ENCODE measurements at places on chromosomes 11 and 22.
A peak's percentile ranks its signal among the peaks of the same experiment; 100 is the strongest.

DNA sequence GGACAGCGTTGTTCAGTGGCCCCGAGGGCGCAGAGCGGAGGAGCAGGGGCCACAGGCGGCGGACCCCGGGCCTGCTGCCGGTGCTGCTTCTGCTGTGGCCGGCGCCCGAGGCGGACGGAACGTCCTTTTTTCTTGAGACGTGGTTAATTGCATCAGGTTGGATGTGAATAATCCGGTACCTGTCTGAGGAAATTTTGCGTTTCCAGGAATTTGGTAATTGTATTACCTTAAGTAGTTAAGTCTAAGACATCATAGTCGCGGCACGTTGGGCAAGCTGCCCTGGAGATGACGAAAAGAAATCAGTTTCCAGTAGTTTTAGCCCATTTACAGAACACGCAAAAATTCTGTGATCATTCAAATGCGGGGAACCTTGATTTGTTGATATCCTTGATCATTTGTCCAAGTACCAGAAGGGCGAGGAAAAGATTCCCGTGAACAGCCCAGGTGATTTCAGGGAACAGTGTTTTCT is 789 bp downstream of the SPECC1L start:
- DNase-seq: no peak

- DNase-seq: no peak
Measured at GRCh38 chr11:13119941-13120520, 110.9 kb downstream of the RASSF10 start.

- DNase-seq: no peak
Measured at GRCh38 chr11:8828046-8828445, 82.9 kb upstream of the AKIP1 start.

GRCh38 chr11:83057721-83058120 is 14.0 kb downstream of the RAB30 start:
- DNase-seq: no peak

- DNase-seq: no peak
Measured at GRCh38 chr11:117523680-117524079, 196.0 kb downstream of the CEP164 start.

DNA sequence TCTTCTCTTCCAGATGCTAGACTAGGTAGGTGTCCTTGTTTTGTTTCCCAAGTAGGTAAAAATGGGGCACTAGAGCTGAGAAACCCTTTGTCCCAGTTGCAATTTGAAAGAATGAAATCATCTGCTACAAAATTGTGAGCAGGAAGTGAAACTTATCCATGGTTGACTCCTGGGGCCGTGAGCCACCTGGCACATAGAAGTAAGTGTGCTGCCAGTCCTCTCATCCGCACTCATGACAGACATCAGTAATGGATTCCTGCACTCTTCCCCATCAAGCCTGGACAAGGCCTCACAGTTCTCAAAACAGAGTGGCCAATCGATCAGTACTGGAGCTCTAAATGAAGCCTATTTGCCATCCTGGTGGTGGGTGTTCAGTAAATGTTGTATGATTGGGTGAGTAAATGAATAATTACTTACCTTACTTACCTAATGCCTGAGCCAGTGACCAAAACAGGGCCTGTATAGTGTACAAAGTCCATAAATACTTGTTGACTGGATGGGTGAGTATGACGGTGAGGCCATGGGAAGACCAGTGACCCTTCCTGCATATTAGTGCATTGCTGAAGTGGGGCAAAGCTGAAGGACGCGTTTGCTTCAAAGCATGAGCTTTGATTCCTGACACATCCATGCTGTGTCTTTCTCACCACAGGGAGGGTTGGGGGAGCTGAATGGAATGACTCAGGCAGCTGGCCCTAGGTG is 68.9 kb upstream of the HEPHL1 start:
- no peak for DNase-seq

DNA sequence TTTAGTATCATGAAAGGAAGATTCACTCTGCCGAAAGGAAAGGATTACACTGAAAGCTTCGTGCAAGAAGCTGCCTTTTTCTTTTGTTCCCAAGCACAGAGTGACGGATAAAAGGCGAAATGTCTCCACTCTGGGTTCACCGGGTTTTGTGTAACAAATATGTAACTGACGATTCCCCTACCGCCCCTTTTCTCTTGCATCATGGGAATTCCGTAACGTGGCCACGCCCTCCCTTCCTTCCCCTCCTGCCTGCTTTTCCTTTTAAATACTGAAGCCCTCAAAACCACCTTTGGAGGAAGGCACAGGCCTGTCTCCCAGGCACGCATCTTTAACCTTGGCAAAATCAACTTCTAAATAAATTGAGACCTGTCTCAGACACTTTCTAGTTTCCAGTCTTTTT is 16.4 kb upstream of the TESMIN start:
- no peak for DNase-seq

DNA sequence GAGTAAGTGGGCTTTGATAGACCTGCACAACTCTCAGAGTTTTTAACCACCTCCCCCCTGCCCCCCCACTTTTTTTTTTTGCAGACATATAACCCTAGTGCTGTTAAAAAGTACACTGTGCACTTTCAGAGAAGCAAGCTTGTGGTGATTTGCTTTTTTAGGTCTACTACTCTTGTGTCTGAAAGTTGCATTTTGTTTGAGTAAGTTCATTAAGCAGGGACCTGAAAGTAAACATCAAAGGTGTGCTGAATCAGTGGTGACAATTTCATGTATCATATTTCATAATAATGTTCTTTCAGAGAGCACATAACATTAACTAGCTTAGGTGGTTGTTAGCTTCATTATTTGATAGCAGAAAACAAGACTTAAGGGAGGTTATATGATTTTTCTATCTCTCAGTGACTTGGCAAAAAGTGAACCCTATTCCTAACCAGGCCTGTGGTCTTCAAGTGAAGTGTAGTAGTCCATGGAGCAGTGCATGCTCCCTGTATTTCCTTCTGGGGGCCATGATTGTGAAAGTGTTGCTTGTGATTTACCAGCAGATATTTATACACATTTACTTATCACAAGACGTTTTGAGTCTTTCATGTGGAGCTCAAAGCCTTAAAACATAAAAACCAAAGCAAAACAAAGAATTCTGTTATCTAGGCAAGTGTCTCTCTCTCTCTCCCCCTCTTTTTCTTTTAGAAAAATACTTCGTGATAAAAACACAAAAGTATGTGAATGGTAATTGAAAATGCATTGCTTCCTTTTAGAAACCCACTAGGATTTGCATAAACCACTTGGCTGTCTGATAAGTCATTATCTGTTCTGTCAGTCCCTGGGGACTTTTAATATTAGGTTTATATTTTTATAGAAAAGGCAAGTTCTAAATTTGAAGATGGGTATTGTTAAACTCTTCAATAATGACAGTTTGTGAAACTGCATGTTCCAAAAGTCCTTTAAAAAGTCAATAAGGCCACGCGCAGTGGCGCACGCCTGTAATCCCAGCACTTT is 7.5 kb upstream of the RAG2 start:
- DNase-seq: no peak

GRCh38 chr11:33377412-33378370 is 120.5 kb downstream of the HIPK3 start:
- DNase-seq: no peak

DNA sequence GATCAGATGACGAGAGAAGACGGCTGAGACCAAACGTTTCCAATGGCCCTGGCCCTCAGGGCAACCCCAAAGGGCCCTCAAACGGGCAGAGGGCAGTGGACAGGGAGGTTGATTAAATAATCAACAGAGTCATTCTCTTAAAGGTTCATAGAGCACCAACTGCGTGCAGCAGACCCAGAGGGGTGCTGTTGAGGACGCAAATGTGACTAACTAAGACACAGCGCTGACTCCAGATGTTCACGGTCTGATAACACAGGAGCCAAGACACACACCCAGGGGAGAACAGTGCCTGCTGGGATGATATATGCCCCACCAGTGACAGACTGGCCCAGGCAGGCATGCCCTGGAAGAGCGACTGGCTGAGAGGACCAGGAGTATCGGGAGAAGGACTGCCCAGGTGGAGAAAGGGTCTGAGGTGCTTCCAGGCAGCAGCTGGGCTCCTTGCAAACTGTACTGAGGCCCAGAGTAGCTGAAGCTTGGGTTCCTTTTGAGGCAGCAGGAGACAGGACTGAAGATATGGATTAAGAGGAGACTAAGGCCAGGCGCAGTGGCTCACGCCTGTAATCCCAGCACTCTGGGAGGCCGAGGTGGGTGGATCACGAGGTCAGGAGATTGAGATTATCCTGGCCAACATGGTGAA is 7.7 kb downstream of the VWCE start:
- DNase-seq: no peak

DNA sequence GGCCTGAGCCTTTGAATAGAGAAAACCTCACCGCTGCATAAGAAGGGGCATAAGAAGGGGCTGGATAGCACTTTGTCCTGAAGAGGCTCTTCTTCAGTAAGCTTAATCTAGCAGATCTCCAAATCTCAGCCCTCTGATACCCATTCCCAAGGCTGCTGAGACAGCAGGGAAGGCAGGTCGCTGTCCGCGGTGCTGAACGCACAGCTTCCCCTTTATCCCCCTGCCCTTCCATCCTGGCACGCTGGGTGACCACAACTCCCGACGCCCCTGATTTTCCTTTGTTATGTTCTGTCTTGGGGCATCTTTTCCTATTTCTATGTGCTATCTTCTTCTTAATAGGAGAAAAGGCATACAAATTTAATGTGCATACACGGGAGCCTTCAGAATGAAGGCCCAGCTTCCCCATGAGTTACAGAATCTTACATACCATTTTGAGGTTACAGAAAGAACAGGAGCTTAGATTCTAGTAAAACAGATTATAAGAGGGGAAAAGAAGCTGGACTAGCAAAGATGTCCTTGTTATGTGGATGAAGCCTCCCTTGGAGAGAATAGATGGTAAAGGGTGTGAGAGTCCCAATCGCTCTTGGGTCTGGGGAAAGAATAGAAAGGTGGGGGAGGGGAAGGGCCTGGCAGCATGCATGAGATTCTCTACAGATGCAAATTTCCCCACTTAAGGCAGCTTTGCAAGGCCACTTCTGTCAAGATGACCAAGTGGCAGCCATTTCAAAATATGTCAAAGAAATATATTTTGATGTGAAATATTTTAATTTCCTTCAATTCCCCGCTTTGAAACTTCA is 5.7 kb upstream of the SULT4A1 start:
- peak; percentile 90 for DNase-seq

- no peak for DNase-seq
Measured at GRCh38 chr11:36015799-36016198, 71.9 kb downstream of the LDLRAD3 start.

DNA sequence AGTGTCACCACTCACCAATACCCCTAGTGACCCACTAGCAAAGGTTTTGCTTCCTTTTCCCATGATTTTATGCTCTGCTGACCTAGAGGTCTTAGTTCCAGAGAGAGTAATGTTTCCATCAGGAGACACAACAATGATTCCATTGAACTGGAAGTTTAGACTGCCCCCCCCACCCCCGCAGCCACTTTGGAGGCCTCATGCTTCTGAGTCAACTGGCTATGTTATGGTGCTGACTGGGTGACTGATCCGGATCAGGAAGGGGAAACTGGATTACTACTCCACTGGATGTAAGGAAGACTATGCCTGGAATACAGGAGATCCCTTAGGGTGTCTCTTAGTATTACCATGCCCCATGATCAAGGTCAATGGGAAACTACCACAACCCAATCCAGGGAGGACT is 633.6 kb downstream of the OPCML start:
- no peak for DNase-seq

- DNase-seq: no peak
Measured at GRCh38 chr11:4740735-4741134, 29.0 kb downstream of the OR51F1 start.

DNA sequence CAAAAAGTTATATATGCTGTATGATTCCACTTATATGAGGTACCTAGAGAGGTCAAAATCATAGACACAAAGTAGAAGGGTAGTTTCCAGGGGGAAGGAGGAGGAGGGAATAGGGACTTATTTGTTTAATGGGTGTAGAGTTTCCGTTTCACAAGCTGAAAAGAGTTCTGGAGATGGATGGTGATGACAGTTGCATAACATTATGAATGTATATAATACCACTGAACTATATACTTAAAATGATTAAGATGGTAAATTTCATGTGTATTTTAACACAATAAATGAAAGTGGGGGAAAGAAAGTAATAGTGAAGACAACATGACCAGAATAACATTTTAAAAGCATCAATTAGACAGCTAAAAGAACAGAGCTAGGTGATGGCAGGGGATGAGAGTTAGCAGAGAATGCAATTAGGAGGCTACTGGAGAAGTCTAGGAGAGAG is 51.2 kb downstream of the MRTFA start:
- no peak for DNase-seq

DNA sequence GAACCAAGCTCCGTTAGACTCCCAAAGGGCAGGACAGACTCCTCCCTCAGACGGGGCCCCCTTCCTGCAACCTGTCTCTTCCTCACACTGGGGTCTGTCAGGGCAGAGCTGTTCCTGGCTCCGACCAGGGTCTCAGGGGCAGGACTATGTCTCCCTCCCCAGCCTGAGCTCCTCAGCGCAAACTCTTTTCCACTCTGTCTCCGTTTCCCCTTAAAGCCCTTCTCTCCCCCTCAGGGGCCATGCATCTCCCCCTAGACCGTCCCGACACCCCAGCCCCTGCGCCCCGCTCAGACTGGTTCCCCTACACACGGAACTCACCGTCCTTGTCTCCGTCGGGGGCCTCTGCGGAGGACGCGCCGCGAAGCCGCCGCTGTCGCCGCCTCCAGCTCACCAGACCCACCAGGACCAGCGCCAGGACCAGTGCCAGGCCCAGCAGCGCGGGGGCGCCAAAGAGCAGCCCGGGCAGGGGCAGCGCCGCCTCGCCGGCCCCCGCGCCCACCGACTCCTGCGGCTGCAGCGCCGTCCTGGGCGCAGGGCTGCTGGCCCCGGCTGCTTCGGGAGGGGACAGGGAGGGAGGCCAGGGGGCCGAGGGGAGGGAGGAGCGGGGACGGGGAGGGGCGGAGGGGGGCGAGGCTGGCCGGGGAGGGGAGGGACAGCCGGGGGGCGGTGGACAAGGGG is 684 bp downstream of the TNFRSF13C start:
- DNase-seq: peak; percentile 91

DNA sequence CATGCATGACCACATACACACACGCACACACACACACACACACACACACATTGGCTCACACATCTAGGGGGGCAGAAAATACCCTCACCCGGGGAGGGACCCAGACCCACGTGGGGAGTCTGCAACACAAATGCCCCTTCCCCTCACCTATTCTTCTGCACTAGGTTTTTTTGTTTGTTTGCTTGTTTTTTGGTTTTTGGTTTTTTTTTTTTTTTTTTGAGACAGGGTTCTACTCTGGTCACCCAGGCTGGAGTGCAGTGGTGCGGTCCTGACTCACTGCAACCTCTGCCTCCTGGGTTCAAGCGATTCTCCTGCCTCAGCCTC is 28.4 kb downstream of the WEE1 start:
- no peak for DNase-seq

GRCh38 chr11:130623670-130624668 is 175.5 kb downstream of the ADAMTS15 start:
- DNase-seq: no peak

DNA sequence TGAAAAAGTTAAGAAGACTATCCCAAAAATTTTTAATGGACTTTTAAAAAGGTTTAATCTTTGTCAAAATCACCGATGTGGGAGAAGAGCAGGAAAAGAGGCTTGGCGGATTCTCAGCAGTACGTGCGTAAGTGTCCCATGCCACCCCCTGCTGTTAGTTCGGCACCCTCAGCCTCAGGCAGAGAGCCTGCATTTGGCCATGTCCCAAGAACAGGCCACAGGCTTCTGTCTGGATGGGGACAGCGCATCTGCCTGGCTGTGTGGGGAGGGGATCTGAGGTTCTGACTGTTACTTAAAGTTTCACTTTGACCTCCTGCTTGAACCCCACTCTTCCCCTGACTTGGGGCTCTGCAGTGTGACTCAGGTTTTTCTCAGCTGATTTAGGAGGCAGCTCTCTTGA is 35.3 kb downstream of the EXT2 start:
- DNase-seq: no peak

Data from WTC11 (cell line).